ENCODE measurements at places on chromosomes 2 and 18. TPM values are rescaled to one million over a fixed set of nuclear protein-coding genes. Genes with fewer than 3 reads are reported as not detected.

IL18R1 gene
- 3.2 TPM for polyA plus RNA-seq

FAM161A gene
- polyA plus RNA-seq = 32.7 TPM

RAD51AP2 gene
- polyA plus RNA-seq = 0.38 TPM

SLC30A3 gene
- polyA plus RNA-seq = 6.2 TPM

STAT4 gene
- polyA plus RNA-seq = 11.4 TPM

KIF1A gene
- polyA plus RNA-seq = 11.1 TPM

DPP4 gene
- polyA plus RNA-seq = 168 TPM

VAMP8 gene
- polyA plus RNA-seq = 89.3 TPM

ZBTB7C gene
- 12.8 TPM for polyA plus RNA-seq

GALNT14 gene
- polyA plus RNA-seq = 47.6 TPM

MAL gene
- polyA plus RNA-seq = 263 TPM

MAP3K20 gene
- polyA plus RNA-seq = 29.3 TPM

KLF7 gene
- 25.7 TPM for polyA plus RNA-seq

CNGA3 gene
- polyA plus RNA-seq = not detected

HOXD9 gene
- polyA plus RNA-seq = 84.0 TPM

PDK1 gene
- 13.4 TPM for polyA plus RNA-seq

KIF3C gene
- polyA plus RNA-seq = 16.8 TPM

SPATA3 gene
- polyA plus RNA-seq = not detected

VWA3B gene
- polyA plus RNA-seq = 0.80 TPM

DAPL1 gene
- 37.6 TPM for polyA plus RNA-seq

TUBA3E gene
- 0.18 TPM for polyA plus RNA-seq

NLRC4 gene
- 1.0 TPM for polyA plus RNA-seq

ANTXR1 gene
- polyA plus RNA-seq = 82.4 TPM

MBP gene
- 17.1 TPM for polyA plus RNA-seq

SLC16A14 gene
- 7.9 TPM for polyA plus RNA-seq

PRSS56 gene
- polyA plus RNA-seq = not detected

L3MBTL4 gene
- 6.4 TPM for polyA plus RNA-seq

IL1R2 gene
- 0.47 TPM for polyA plus RNA-seq

NPHP1 gene
- polyA plus RNA-seq = 22.9 TPM

TMEM127 gene
- 41.2 TPM for polyA plus RNA-seq

SLC9A4 gene
- 7.0 TPM for polyA plus RNA-seq

RAX gene
- not detected for polyA plus RNA-seq

C2orf15 gene
- polyA plus RNA-seq = 12.8 TPM
